Upper lobe of right lung (tissue), 1 donor: ENCODE measurements at places on chromosomes 6 and 20.

DNA sequence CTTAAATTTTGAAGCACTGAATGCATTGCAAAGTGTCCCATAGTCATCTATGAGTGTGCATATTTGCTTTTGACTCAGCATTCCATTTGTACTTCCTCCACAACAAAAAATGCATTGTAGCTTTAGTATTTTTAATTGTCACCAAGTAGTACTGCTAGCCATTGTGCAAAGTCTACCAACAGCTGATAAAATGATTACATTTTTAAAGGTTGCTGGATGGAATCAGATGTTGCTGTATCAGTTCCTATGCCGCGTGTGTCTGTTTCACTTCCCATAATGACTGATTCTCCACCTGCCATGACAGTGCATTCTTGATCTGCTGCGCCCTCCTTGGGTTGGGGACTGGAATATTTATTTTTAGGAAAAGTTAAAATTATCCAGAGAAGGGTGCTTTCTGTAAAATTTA, 41.2 kb downstream of the SLX4IP start:
- no peak for DNase-seq

DNA sequence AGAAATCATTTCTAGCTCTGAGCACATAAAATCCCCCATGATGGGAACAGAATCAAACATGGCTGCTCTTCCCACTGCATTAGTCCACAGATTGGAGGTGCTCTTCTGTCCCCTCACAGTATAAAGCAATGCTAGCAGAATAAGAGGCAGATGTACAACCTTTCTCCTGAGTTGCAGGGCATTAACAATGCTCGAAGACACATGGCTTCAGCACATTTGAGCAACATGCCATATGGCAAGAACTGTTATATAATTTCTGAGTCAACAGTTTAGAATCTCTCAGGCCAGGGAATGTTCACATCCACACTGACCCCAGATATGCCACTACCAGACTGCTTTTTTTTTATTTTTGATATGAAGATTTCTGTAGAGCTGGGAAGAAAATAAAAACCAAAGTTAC, 119.6 kb downstream of the KIF13A start:
- no peak for DNase-seq

DNA sequence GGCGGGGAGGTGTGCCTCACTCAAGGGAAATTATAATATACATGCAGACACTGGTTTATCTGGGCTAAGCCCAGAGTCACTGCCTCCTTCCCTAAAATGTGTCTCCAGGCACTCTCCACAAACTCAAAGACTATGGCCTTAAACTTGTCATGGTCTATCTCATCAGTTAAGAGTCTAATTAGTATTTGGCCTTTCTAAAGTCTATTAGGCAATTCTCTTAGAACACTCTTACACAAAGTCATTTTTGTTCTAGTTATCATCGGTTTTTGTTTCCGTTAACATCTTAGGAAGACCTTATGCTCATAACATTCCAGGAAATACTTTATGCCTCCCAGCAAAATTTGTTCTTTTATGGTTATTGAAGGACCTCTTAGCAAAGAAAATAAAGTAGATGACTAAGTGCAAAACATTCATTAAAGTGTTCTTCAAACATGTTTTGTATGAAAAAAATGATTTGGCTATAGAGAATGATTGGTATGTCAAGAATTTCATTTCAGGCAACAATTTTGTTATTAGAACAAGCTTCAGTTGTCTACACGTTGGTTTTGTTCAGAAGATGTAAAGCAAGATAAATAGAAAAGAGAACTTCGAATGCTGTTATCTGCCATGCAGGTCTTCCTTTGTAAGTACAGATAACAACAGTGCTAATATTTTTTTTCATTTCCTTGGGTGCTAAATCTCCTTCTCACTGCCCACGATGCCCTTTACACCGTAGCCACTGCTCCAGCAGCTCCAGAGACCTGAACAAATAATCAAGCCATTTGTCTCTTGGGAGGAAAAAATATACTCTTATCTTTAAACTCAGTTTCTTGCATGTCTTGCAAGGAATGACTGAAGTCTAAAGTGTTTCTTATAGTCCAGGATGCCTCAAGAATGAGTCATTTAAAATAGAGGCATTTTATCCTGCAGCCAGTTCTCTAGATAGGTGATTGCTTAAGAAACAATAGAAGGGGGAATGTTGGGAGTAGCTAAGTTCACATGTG, 170.4 kb downstream of the HTR1B start:
- no peak for DNase-seq

GRCh38 chr6:93294879-93295278, 124.5 kb downstream of the EPHA7 start:
- DNase-seq: no peak

DNA sequence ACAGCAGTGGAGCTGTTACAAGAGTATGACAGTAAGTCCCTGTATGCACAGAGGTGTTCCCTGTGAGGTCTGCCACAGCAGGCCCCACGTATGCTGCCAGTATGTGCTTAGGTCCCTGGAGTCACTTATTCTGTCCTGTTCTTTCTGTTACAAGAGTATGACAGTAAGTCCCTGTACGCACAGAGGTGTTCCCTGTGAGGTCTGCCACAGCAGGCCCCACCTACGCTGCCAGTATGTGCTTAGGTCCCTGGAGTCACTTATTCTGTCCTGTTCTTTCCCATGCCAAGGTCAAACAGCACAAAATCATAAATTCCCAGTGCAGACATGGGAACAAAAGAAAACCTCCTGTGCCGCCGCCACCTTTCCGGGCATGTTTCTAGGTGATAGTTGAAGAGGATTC, 192.2 kb downstream of the SASH1 start:
- DNase-seq: no peak

GRCh38 chr6:122683989-122684651, 73.9 kb downstream of the PKIB start:
- DNase-seq: no peak

GRCh38 chr6:142735204-142735603, 209.8 kb downstream of the HIVEP2 start:
- no peak for DNase-seq

GRCh38 chr20:38067717-38068365, 34.3 kb downstream of the RPRD1B start:
- no peak for DNase-seq

DNA sequence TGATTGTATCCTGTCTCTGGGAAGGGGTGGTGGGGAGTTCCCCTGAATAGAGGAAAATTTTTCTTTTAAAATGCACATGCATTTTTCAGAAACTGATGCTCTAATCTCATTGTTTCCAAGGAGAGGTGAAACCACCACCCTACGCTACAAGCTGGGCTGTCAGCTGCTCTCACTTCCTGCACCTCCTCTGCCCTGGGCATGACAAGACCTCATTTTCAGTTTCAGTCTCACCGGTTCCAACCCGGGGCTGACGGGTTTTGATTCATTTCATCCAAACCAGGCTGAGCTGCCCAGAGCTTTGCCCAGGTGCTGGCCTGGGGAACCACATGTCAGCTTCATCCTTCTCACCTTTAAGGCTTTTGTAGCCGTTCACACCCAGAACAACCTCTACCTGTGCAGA, 99.7 kb downstream of the EYA2 start:
- DNase-seq: no peak

DNA sequence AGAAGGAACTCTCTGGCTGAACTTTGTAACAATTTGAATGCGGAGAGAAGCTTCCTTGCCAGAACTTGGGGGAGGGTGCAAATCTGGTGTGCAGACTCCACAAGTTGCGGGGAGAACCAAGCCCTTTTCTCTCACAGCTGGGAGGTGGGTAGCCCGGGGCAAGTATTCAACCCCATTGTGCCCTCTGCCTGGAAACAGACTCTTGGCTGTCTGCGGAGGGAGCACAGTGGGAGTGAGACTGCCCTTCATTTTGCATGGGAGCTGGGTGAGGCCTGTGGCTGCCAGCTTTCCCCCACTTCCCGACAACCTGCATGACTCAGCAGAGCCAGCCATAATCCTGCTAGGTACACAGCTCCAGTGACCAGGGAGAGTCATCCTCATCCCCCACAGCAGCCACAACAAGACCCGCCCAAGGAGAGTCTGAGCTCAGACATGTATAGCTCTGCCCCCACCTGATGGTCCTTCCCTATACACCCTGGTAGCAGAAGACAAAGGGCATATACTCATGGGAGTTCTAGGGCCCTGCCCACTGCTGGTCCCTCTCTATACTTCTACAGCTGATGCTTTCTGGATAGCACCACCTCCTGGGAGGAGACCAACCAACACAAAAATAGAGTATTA, 29.4 kb upstream of the TPD52L1 start:
- DNase-seq: no peak

- peak; percentile 56 for DNase-seq
These were observed 21.8 kb downstream of the NPEPL1 start for GRCh38 chr20:58714340-58714922.

- DNase-seq: no peak
These were observed 48.7 kb upstream of the IL20RA start for GRCh38 chr6:137093183-137094069.

DNA sequence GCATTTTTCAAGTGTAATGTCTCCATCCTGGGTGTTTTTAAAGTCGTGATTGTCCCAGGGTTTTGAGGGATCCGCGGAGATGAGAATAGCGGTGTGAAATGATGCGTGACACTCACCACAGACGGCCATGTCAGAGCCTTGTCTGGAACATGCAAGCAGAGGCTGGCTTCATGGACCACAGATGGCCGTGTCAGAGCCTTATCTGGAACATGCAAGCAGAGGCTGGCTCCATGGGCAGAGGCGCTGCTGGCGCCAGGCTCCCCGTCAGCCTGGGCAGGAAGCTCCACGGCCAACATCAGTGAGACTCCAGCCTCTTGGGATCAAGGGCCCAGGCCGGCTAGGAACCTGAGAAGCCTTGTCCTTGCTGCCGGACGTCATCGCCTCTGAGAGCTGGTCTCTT, 7.7 kb upstream of the MRGBP start:
- DNase-seq: no peak

DNA sequence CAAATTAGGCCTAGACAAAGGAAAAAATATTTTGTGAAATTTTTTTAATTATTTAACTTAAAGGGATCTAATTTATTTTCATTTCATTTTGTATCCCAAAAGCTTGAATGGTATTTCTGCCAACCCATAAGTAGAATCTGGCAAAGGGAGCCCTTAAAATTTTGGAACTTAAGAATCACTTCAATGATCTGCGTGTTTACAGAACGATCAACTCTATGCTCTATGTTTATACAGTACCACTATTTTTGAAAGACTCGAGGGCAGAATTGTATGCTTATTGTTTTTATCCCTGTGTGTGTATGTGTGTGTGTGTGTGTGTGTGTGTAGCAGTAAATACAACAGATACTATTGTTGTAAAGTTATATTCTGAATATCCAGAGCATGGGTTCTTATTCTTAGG, 39.2 kb downstream of the METTL24 start:
- no peak for DNase-seq

GRCh38 chr6:51842061-51842803, 245.2 kb downstream of the PKHD1 start:
- no peak for DNase-seq
